ENCODE measurements at places on chromosomes 11 and 22.

DNA sequence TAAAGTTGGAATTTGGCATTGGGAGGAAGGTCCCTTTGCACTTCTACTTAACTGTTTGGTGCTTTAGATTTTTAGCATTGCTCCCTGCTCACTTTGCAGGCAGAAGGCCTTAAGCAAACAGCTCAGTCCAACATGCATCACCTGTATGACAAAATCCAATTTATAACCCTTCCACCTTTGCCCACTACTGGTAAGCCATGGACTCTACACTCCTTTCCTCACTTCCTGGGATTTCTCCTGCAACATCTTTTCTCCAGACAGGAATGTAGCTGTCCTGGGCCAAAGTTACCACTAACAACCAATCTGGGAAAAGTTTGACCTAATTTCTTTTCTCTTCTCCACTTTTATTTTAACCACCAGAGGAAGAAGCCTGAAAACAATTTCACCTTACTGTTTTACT is 1.8 kb upstream of the OR2D2 start:
- no peak for DNase-seq

- DNase-seq, result no peak
Observed at GRCh38 chr22:27292542-27293299, 508.8 kb downstream of the MN1 start.

GRCh38 chr11:110185599-110185998 is 92.4 kb downstream of the ZC3H12C start:
- DNase-seq, result no peak

- DNase-seq, result no peak
Observed at GRCh38 chr22:30212996-30213441, 33.5 kb downstream of the LIF start.

- peak; percentile 86 for DNase-seq
Observed at GRCh38 chr11:110069158-110069737, 23.9 kb upstream of the ZC3H12C start.

- DNase-seq, result no peak
Observed at GRCh38 chr11:66124564-66124963, 54.5 kb downstream of the PACS1 start.

- DNase-seq, result no peak
Observed at GRCh38 chr11:35049859-35050531, 89.0 kb upstream of the CD44 start.

DNA sequence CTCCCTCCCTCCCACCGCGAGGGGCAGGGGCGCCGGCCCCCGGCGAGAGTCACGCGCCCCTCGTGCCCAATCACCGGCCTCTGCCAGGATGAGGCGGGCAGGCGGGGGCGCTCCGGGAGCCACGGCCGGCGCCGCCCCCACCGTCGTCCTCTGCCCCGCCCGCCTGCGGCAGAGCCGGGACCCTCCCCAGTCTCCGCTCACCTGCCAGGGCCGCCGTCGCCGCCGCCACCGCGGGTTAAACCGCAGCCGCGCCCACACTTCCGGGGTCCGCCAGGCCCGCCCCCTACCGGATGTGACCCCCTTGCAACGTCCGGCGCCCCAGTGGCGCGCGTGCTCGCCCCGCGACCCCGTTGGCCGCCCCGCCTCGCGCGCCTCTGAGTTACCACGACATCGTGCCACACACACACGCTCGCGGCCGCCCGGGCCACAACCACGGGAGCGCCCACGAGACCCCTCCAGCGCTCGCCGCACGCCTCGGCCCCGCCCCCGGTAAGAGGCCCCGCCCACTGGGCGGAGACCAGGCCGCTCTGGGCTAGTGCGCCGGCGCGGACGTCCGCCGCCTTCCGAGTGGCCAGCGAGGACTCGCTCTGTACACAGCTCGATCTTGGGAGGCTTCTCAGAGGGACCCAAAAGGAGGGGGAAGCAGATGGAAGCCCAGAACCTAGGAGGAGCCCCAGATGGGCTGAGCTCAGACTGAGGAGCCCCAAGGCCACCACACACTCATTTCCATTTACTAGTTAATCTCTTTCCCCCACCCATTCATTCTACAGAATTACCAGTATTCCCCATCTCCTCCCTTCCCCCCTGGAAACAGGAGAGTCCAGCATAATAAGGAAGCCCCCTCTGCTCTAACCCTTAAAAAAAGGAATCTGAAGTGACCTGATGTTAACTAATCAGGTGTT is at the start of gene VPS37C:
Gene VPS37C (minus strand): TSS at position 237 of the 902 bp plus-strand sequence. CDS start 22,597 bp downstream, outside the sequence.
- DNase-seq, result peak; percentile 93

GRCh38 chr22:30295576-30295975 is 6.3 kb upstream of the CASTOR1 start:
- DNase-seq, result no peak

DNA sequence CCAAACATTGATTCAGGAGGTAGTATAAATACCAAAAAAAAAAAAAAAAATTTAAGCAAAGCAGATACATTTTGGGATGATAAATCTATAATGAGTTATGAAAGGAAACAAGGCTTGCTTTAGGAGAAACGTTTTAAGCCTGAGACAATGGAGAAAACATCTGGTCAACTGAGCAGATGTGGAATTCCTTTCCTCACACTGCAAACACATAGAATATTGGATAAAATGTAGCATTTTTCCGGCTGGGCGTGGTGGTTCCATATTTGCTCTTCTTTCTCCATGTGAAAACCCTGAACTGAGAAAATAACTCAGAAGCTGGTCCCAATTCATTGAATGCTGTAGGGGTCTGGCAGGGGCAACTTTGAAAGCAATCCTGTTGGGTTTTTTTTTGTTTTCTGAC is 33.9 kb downstream of the ENDOD1 start:
- no peak for DNase-seq

GRCh38 chr11:48008951-48009270 is 28.6 kb downstream of the PTPRJ start:
- no peak for DNase-seq

- DNase-seq, result no peak
Observed at GRCh38 chr11:91066456-91067047, 843.7 kb upstream of the CHORDC1 start.

- DNase-seq, result no peak
Observed at GRCh38 chr11:44351898-44352498, 42.1 kb upstream of the ALX4 start.

GRCh38 chr11:133887692-133888332 is 42.5 kb upstream of the SPATA19 start:
- no peak for DNase-seq

GRCh38 chr11:96187822-96188221 is 155.2 kb downstream of the MAML2 start:
- no peak for DNase-seq

DNA sequence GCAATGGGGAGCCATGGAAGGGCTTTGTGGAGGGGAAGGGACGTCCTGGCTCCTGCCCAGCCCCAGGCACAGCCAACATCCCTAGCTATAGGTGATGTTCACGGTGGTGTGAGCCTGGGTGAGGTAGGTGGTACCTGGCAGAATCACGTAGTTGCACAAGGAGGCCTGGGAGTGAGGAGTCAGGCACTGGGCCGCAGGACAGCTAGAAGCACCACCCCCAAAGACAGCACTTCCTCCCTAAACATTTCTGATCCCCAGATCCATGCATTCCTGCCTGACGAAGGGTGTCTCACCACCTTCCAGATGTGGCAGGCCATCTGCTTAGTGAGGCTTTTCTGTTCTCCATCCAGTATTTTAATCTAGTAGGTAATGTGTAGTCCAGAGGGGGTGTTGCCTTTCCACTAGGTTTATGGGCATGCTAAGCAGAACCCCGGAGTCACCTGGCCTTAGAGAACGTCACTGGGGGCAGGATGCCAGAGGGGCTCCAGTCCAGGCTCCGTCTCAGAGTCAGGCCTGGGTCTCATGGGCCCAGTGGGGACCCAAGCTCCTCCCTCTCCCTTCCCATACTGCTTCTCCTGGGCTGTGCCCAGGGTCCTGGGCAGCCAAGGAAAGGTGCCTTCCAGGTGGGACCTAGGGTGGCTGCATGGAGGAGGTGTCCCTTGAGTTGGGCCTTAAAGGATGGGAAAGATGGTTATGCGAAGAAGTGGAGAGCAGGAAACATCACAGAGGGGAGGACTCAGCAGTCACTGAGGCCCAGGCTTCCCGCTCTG is 56.2 kb downstream of the OTOG start:
- DNase-seq, result no peak

DNA sequence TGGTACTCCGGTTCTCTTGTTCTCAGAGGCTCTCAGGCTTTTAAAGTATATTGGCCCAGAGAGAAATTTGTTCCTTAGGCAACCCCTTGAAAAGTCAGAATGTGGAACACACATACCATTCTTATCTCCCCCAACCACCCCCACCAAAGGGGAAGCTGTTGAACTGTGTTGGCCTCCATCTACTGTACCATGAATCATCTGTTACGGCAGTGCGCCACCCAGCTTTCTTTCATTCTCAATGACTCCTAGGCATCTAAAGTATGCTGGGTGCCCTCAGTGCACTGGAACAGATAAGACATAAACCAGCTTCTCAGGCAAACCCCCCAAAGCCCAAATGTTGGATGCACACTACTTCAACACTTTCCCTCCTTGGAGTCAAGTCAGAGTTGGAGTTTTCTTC is 696.2 kb upstream of the TENM4 start:
- no peak for DNase-seq

DNA sequence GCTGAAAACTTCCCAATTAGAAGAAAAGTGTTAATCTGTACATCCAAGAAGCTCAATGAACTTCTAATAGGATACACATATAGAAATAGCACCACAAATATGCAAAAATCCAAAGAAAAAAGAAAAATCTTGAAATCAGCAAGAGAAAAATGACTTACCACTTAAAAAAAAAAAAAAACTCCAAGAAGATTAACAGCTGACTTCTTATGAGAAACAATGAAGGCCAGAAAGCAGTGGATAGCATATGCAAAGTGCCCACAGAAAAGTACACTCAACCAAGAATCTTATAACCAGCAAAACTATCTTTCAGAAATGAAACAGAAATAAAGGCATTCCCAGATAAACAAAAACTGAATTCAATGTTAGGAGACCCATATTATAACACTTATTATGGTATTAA is 29.9 kb upstream of the OR5B12 start:
- no peak for DNase-seq

- no peak for DNase-seq
Observed at GRCh38 chr11:107203656-107204055, 185.4 kb upstream of the GUCY1A2 start.

All from KG1 (cell line).